ENCODE measurements at places on chromosomes 3 and 15.

DNA sequence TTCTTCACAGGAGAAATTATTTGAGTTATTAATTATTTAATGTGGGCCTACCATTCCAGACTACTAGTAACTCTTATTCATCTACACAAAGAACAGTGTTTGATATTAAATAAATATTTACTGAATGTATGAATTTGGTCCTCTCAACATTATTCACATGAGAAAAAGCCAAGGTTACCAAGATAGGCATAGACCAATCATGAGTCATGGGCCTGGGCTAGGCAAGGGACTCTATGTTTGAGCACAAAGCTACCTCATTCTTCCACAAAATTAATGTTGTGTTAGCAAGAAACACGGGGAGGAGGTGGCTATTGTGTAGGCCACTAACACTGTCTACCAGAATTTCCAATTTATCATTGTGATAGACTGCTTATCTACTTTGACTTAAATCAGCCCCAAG, 115.7 kb downstream of the SERPINI1 start:
- DNase-seq = peak; percentile 63

- DNase-seq = no peak
Measured at GRCh38 chr15:101481917-101482525, 7.5 kb downstream of the PCSK6 start.

DNA sequence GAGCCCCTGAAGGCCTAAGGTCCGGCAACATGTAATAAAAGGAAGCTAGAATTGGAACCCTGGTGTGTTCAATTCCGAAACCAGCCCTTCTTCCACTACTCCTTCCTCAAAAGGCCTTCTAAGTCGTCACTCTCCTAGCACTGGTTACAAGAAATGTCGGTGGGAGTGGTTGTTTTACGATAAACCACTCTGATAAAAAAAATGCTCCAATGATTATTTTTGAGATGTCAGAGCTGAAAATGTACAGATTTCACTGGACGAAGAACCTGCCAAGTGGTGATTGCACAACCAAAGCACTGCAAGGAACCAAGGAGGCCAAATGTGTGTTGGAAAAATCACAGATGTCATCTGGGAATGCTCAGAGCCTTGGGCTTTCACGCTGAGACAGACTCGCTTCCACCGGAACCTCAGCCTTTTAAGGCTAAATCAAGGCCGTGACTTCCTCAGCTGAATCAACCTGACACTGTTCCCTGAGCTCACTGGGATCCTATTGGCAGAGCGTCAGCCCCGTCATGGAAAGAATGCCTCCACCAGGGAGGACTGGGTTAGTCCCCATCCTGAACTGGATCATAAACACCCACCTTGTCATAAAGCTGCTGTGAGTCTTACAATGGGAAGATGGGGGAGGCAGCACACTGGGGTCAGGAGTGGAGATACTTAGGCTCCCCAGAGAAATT, 108.1 kb upstream of the THBS1 start:
- DNase-seq = peak; percentile 97

- DNase-seq = no peak
Measured at GRCh38 chr3:30713885-30714503, 107.6 kb downstream of the TGFBR2 start.

DNA sequence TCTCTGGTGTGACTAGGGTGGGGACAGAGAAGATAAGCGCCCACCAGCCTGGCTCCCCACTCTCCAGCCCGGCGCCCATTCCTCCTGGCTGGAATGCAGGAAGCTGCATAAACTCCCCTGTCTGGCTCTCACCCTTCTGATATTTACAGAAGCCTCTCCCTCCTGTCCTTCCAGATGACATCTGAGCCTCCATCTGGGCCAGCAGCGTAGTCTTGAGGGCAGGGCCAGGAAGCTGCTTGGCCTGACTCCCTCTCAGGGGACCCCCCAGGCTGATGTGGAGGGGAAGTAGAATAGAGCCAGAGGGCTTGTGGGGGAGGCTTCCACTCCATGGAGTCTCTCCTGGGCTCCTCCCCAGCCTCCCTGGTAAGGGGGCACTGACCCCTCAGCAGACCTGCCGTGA, 49.9 kb downstream of the LINGO1 start:
- DNase-seq = no peak

DNA sequence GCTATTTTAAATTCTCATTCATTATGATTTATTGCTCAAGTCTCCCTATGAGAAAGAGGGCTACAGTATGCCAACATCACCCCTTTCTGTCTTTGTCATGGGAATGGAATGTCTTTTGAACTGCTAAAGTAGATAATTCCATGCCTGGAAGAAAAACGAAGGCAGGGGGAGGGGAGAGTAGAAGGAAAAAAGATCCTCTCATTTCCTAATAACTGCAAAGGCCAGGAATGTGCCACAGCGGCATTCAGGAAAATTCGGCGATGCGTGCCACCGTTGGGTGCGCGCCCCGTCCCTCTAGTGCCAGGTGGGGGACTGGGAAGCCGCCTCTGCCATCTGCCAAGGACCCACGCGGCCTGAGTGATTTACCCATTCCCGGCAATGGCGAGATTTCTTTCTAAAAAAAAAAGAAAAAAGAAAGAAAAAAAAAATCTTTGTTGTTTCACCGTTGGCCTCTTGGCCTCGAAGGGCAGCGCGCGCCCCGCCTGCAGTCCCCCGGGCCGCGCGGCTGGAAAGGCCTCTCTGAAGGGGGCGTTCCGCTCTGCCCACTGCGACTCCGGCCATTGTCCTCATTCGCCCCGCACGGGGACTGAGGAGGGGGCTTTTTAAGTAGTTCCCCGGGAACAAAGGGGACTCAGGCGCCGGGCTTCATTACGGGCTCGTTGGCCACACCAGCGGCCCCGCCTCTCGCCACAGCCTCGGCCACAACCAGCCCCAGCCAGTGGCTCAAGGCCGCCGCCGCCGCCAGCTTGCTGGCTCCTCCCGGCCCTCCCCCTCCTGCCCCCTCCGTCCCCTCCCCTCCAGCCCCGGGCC, 54.5 kb downstream of the CPN2 start:
- DNase-seq = peak; percentile 67

GRCh38 chr3:105752791-105753415, 115.9 kb downstream of the CBLB start:
- no peak for DNase-seq

DNA sequence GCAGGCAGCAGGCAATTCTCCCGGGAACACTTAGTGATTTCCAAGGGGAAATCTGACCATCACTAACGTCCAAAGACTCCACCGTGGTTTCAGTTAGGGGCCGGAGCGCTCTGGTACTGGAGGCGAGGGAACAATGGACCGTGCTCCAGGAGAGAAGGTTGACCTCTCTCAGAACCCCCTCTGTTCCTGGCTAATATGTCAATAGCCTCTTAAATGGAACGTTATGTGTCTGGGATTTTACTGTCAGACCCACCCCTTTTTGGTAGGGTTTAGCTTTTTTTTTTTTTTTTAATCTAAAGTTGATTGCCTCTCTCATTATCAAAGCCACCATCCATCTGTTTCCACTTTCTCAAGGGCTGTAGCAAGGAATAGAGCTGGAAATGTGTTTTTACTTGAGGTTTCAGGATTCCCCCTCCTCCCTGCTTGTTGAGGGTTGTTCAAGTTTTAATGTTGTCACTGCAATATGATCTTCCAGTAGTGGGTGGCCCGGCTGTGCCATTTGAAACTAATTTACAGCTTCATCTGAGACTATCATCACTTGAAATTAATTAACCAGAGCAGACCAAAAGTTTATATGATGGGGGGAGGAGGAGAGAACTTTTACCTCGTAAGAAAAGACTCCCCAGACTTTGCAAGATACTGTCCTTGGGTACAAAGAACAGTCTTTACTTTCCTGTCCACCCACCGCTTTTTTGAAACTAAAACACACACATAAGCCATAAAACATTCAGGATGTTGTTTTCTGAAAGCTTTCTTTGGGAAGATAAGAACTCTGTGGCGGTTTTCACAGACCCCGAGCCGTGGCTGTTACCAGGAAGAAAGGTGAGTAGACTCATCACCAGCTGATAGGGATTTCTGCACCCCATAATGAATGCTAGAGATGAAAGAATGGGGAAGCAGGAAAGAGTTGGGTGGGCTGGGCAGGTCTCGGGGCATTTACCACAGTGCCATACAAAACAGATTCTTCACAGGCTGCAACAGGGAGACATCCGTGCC, 187.8 kb downstream of the UACA start:
- DNase-seq = peak; percentile 46

DNA sequence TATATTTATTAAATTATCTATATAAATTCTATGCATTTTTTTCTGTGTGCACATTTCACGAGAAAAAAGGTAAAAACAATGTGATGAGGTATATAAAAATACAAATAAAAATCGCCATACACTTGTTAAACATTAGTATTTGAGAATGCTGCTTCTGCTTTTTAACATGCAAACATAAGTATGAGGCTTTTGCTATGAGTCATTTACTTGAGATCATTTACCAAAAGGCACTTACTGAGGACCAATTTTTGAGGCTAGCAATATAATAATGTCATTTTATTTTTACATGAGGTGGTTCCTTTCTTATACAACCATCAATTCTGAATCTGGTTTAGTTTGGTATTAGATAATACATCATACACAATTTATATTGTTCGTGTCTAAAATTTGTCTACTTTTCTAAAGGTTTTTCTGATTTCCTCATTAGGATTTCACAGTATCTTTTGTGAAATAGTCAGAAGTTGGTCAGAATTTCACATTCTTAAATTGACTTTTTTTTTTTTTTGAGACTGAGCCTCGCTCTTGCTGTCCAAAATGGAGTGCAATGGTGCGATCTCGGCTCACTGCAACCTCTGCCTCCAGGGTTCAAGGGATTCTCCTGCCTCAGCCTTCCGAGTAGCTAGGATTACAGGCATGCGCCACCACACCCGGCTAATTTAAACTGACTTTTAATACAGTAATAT, 25.6 kb downstream of the DCUN1D1 start:
- DNase-seq = no peak

GRCh38 chr3:102084006-102084405, 234.7 kb downstream of the NFKBIZ start:
- peak; percentile 55 for DNase-seq

DNA sequence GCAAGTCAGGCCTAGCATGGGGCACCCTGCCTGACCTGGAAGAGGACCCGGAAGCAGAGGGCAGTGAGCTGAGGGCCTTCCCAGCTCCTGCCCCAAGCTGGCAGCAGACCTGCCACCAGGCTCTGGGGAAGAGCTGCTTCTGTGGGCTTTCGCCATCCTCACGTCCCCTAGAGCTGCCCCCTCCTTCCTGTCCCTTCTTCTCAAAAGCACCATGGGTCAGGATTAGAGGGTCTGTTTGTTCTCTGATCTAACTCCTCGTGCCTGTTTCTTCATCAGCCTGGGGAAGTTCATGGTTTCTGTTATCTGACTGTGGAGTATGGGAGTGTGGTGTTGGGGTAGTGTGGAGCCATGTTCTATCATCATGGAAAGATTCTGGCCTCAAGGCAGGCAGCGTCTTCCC, 58.4 kb upstream of the POLG start:
- DNase-seq = no peak

GRCh38 chr15:99110093-99110492, 5.2 kb downstream of the SYNM start:
- no peak for DNase-seq

GRCh38 chr15:45023659-45024225, 747 bp downstream of the SORD start:
- DNase-seq = peak; percentile 41

- peak; percentile 96 for DNase-seq
Measured at GRCh38 chr3:20056725-20057611, 16.7 kb downstream of the KAT2B start.

DNA sequence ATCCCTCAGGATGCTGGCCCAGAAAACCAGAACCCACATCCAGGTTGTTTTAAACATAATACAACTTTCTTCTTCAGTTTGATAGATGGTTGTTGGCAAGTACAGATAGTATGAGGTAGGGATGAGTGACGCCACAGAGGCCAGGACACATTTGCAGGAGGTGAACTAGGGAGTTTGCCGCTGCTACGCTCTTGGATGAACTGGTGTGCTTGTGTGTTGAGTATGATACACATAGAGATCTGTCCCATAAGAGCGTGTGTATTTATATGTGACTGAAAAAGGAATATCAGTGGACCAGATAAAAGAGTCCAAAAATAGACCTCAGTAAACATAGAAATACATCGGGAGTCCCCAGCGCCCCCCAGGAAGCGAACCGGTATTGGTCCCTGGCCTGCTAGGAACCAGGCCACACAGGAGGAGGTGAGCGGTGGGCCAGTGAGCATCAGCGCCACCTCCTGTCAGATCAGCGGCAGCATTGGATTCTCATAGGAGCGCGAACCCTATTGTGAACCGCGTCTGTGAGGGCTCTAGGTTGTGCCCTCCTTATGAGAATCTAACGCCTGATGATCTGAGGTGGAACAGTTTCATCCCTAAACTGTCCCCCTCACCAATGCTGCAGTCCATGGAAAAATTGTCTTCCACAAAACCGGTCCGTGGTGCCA, 98.1 kb downstream of the LRRK1 start:
- DNase-seq = no peak
